ENCODE measurements at places on chromosomes 3 and 15.

- DNase-seq, result no peak
These were observed 22.1 kb downstream of the MAPKAPK3 start for GRCh38 chr3:50639055-50639494.

- DNase-seq, result no peak
These were observed 179.8 kb upstream of the TLE3 start for GRCh38 chr15:70277556-70277955.

DNA sequence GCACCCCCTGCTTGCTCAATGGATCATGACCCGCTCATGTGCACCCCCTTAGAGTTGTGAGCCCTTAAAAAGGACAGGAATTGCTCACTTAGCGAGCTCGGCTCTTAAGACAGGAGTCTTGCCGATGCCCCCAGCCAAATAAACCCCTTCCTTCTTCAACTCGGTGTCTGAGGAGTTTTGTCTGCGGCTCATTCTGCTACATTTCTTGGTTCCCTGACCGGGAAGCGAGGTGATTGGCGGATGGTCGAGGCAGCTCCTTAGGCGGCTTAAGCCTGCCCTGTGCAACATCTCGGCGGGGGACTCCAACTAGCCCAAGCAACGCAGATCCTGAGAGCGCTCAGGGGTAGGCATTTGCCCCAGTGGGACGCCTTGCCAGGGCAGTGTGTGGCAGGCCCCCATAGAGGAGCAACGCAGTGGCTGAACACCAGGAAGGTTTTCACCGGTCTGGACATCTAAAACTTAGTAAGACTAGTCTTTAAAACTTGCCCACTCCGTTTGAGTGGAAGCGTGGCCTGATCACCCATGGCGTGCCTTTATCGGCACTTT lies 9.5 kb downstream of the SLCO2A1 start:
- no peak for DNase-seq

DNA sequence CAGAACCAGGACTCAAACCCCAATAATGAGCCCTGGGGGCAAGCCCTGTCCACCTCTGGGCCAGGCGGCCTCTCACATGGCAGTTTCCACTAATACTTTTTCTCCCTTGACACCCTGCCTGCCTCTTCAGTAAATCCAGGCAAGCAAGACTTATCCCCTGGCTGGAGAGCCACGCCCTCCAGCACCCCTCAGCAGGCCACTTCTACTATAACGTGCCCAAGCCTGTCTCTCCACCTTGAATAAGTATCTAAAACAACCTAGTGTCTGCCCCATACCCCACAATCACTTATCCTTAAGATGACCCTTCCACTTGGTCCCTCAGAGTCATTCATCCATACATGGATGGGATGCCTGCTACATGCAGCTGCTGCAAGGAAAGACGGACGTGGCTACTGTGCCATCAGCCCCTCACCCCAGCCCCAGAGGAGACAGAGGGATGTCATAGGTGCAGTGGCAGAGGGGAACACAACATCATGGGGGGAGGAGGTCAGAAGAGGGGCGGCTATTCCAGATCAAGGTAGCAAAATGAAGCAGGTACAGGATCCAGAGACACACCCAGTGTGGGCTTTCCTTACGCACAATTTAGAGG lies 63.4 kb downstream of the LRIG1 start:
- no peak for DNase-seq

DNA sequence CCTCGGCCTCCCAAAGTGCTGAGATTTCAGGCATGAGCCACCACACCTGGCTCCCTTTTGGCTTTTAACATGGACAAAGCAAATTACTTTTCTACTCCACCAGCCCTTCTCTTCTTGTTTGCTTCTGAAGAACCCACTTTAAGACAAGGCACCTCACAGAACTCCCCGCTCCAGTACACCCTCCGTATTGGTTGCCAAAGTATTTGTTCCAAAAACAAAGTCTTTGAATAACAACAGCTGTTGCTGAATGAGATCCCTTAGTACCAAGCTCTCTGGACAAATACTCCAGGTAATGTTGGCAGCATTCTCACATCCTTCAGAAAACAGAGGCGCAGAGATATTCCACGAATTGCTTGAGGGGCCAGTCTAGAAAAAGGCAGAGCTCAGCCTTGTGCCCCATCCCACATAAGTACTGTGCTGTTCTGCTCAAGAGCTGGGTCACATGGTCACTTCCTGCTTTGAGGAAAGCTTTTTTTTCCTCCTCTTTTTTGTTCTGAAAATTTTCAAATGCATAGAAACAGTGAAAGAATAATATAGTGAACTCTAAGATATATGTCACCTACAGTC lies 7.3 kb upstream of the CHCHD6 start:
- DNase-seq, result no peak

DNA sequence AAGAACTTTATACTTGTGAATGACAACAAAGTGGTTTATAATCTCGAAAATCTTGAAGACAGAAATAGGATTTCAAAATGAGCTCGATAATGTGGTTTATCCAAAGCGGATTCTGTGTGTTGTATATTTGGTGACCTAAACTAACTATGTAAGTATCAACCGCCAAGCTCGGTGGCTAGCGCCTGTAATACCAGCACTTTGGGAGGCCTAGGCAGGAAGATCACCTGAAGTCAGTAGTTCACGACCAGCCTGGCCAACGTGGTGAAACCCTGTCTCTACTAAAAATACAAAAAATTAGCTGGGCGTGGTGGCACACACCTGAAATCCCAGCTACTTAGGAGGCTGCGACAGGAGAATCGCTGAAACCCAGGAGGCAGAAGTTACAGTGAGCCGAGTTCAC lies 2.2 kb downstream of the ATP13A3 start:
- DNase-seq, result no peak
